ENCODE measurements at places on chromosomes 13 and 19.

DNA sequence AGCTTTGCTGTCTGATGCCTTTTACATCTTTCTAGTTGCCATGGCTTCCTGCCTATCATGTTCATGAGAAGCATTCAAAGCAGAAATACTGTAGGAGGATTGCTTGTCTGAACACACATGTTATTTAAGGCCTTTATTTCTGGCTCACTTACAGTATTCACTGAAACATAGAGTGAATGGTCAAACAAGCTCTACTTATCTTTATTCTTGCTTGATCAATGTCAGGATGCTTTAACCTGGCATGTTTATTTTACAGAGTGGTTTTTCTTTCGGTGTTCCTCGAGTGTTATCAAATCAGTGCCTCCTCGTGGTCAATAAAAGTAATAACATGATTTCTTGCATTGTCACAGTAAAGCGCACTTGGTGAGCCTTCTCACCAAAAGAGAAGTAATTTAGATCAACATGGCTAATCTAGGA lies 73.5 kb upstream of the PCDH17 start:
- no peak for DNase-seq

- peak; percentile 29 for DNase-seq
Observed at GRCh38 chr19:51784922-51785690, 9.9 kb upstream of the FPR3 start.

DNA sequence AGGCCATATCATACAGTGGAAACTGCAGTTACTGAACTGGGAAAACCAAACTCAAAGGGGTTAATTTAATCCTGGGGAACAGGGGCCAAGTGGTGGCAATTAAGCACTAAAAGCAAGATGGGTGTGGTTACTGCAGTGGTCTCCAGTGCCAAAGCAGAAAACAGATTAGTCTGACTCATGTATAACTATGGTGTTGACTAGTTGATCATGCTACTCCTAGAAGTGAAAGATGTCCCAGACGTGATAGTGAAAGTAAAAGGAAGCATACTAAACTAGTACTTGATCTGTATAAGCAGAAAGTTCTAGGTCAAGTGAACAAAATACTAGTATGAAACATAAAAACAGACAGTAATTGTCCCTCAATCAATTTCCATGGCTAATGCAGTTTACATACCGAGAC lies 360.0 kb upstream of the SLITRK5 start:
- no peak for DNase-seq

GRCh38 chr13:49366841-49367240 lies 77.0 kb downstream of the CAB39L start:
- DNase-seq, result no peak

DNA sequence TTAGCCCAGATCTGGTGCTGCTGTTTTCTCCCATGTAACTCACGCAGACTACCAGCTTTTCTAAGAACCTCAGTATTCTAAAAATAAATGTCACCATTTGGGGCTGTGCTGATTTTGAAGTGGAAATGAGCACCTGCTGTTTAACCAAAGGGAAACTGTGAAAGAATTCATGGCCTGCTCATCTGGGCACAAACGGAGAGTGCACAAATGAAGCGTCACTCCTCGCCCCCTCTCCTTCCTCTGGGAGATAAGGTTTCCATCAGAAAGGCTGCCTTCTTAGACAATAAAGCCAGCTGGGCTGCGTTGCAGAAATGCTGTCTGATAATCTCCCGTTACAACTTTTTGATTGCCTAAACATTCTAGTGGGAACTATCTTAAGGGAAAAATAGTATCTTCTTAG lies 73.7 kb upstream of the SLC15A1 start:
- DNase-seq, result no peak

DNA sequence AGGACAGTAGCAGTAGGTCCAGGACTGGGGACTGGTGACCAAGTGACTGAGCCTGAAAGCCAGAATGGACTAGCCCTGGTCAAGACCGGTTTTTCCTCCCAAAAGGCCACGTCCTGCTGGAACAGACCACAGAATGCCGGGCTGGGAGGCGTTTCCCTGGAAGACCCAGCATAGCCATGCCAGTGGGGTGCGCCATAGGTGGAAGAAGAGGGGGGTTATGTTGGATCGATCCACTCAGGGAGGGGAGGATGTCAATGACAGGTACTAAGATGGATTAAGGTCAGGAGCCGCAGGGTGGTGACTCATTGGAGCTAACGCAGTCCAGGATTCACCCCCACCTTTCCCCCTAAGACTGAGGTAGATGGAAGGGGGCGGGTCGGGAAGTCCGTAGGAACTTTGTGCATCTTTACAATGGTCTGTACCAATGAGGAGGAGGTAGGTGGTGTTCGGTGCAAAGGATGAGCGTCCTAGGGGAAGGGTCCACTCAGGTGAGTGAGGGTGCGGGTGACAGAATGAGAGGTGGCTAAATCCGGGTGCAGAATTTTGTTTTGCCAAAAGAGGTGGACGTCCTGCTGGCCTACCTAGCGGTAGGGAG lies 21.0 kb downstream of the VASP start:
- DNase-seq, result no peak

- no peak for DNase-seq
Observed at GRCh38 chr13:28423010-28423409, 71.9 kb downstream of the FLT1 start.

DNA sequence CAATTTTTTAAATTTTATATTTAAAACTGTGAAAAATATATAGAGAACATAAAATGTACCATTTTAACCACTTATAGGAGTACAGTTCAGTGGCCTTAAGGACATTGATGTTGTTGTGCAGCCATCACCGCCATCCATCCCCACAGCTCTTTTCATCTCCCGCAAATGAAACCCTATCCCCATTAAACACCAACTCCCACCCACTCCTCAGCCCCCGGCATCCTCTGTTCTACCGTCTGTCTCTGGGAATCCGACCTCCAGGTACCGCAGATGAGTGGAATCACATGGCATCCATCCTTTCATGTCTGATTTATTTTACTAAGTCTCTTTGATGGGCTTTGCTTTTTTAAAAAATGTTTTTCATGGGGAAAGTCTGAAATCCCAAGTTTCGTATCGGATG lies 23.8 kb upstream of the SMIM17 start:
- DNase-seq, result no peak

- DNase-seq, result no peak
Observed at GRCh38 chr13:47853236-47853635, 147.8 kb downstream of the SUCLA2 start.

DNA sequence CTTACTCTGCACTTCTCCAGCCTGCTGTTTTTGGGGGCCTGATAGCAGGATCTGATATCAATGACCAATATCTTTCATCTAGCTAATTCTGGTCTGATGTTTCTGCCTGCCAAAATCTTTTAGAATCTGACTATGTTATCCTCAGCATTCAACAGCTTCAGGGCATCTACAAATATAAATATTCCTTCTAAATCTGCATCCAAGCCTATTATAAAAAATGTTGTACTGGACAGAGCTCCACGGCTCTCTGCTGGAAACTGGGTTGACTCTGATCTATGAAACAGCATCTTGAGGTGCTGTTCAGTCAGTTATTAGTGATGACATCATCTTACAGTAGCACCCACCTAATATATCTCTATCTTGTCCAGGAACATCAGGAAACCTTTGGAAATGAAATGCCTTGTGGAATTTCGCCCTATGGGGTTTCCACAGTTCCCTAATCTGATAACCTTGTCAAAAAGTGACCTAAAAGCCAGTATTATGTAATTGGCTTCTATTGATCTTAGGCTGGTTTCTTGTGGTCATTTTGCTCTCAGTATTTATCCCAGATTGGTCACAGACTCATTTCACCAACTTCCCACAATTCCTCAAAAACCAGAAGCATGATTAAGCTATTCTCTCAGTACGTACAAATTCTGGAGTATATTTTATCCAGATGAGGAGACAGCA lies 33.0 kb downstream of the ERICH6B start:
- DNase-seq, result no peak

GRCh38 chr13:32863596-32863995 lies 152.6 kb upstream of the KL start:
- no peak for DNase-seq

DNA sequence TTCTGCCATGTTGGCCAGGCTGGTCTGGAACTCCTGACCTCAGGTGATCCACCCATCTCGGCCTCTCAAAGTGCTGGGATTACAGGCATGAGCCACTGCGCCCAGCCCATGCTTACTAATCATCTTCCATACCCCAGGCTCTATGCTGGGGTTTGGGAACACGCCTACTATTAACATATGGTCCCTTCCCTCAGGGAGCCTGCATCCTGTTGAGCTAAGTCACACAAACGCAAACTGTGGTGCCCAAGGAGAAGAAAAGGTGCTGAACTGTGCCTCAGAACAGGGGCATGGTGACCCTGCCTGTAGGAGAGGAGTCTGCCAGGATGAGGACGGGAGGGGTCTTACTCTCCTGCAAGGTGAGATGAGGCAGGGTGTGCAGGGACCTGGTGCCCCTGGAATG lies 5.6 kb downstream of the MICOS13 start:
- no peak for DNase-seq

GRCh38 chr19:55131421-55131820 lies 14.0 kb upstream of the PPP1R12C start:
- DNase-seq, result no peak

Data from stimulated activated CD4-positive, alpha-beta T cell treated with anti-CD3 and anti-CD28 coated beads, Interleukin-15, amount 100 ng/mL, for 1 hour (primary cell).